Left renal cortex interstitium (tissue), 4 donors: ENCODE measurements at places on chromosomes 6 and 20.

GRCh38 chr20:46990596-46991104 is 96.0 kb downstream of the EYA2 start:
- no peak for DNase-seq

- DNase-seq = no peak
These were observed 152.4 kb upstream of the HSF2 start for GRCh38 chr6:122246906-122247658.

GRCh38 chr6:33747823-33748222 is 1.1 kb upstream of the IP6K3 start:
- no peak for DNase-seq

DNA sequence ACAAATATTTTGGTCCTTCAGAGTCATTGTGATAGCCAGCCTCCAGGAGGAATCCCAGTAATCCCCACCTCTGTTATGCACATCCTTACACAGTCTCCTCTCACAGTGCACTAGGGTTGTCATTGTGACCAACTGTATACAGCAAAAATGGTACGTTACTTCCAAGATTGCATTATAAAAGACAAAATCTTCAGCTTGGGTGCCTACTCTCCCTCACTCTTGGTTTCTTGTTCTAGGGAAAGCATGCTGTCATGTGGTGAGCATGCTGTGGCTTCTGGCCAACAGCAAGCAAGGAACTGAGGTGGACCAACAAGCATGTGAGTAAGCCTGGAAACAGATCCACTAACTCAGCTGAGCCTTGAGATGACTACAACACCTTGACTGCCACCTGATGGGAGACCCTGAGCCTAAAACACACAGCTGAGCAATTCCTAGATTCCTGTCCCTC is 130.1 kb upstream of the DST start:
- no peak for DNase-seq

- no peak for DNase-seq
These were observed 22.8 kb upstream of the SCGN start for GRCh38 chr6:25629198-25629576.
